ENCODE measurements at places on chromosomes 1 and 21. TPM values are rescaled to one million over a fixed set of nuclear protein-coding genes. Genes with fewer than 3 reads are reported as not detected.

DNA sequence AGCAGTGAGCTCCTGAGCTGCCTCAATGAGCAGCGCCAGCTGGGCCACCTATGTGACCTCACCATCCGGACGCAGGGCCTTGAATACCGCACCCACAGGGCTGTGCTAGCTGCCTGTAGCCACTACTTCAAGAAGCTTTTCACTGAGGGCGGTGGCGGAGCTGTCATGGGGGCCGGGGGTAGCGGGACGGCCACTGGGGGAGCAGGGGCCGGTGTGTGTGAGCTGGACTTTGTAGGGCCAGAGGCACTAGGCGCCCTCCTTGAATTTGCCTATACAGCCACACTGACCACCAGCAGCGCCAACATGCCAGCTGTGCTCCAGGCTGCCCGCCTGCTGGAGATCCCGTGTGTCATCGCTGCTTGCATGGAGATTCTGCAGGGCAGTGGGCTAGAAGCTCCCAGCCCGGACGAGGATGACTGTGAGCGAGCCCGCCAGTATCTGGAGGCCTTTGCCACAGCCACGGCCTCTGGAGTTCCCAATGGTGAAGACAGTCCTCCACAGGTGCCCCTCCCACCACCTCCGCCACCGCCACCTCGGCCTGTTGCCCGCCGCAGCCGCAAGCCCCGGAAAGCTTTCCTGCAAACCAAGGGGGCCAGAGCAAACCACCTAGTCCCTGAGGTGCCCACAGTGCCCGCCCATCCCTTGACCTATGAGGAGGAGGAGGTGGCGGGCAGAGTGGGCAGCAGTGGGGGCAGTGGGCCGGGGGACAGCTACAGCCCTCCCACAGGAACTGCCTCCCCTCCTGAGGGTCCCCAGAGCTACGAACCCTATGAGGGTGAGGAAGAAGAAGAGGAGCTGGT lies 12.3 kb downstream of the ZBTB7B start:
- H3K4me1 ChIP-seq, result peaks cover 77% of the 10 kb centered on the region
- no peak overlapping the region for H3K4me3 ChIP-seq
- no peaks in the 10 kb centered on the region for H3K27me3 ChIP-seq
- H3K27ac ChIP-seq, result no peak overlapping the region
- no peak for DNase-seq
- peaks cover 50% of the 10 kb centered on the region for H3K36me3 ChIP-seq

GRCh38 chr1:8915446-8915845 lies 30.2 kb upstream of the CA6 start:
- no peaks in the 10 kb centered on the region for H3K27me3 ChIP-seq
- H3K27ac ChIP-seq, result no peak overlapping the region
- H3K4me1 ChIP-seq, result peaks cover 4% of the 10 kb centered on the region

- no peaks in the 10 kb centered on the region for H3K27me3 ChIP-seq
- H3K4me1 ChIP-seq, result no peaks in the 10 kb centered on the region
- peak; percentile 4 for DNase-seq
- no peak overlapping the region for H3K4me3 ChIP-seq
- no peak overlapping the region for H3K27ac ChIP-seq
These were observed 69.2 kb downstream of the RUNX3 start for GRCh38 chr1:24860841-24861240.

DNA sequence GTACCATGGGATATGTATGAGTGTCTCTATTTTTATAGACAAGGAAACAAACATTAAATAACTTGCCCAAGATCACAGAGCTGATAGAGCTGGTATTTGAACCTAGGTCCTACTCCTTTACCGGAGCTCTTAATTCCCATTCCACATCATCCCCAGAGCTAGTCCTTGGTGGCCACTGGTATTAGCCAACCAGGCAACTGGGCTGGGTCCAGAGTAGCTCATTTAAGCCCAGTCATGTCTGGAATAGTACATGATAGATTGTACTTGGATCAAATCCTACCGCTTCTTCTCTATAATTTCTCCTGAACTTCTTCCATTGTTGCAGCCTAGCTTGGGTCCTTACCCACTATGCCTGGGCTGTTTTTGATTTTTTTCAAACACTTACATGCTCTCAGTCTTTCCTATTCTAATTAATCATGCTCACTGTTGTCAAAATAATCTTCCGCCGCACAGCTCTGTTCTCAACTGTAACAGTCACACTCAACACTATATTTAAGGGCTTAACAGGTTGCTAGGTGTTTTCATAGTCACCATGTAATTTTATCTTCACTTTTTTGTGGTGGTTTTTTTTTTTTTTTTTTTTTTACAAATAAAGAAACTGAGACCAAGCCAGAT lies 80.2 kb downstream of the COLGALT2 start:
- H3K27ac ChIP-seq, result no peak overlapping the region
- no peak overlapping the region for H3K4me3 ChIP-seq

- H3K4me3 ChIP-seq, result no peak overlapping the region
- no peaks in the 10 kb centered on the region for H3K27me3 ChIP-seq
- peaks cover 8% of the 10 kb centered on the region for H3K36me3 ChIP-seq
These were observed 11.2 kb downstream of the DCST2 start for GRCh38 chr1:155022136-155022926.

DNA sequence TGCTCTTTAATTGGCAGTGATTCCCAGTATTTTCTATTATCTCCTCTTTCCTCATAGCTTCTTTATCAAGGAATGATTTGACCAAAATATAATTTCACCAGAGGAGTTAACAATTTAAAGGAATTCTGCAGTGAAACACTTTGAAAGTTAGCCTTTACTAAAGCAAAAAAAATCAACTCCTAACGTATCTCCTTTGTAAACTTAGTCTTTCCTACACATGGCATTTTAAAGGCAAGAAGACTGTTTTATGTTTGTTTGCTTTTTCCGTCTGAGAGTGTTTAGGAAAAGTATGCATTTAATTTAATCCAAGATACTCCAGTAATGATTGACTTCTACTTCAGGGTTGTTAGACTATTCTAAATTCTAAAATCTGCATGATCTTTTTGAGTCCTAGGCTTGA lies 15.9 kb downstream of the ATP6V1G3 start:
- no peaks in the 10 kb centered on the region for H3K27me3 ChIP-seq
- peak overlapping the region; percentile 90 for H3K27ac ChIP-seq
- no peaks in the 10 kb centered on the region for H3K36me3 ChIP-seq
- H3K4me3 ChIP-seq, result peak overlapping the region; percentile 73
- DNase-seq, result no peak

- no peak overlapping the region for H3K4me3 ChIP-seq
- DNase-seq, result no peak
- H3K27me3 ChIP-seq, result no peaks in the 10 kb centered on the region
- H3K27ac ChIP-seq, result no peak overlapping the region
- H3K4me1 ChIP-seq, result peaks cover 5% of the 10 kb centered on the region
These were observed 7.9 kb upstream of the CDC73 start for GRCh38 chr1:193113992-193114332.

- H3K4me3 ChIP-seq, result no peak overlapping the region
- H3K27me3 ChIP-seq, result no peaks in the 10 kb centered on the region
- no peaks in the 10 kb centered on the region for H3K4me1 ChIP-seq
- no peak for DNase-seq
- no peak overlapping the region for H3K27ac ChIP-seq
These were observed 19.2 kb upstream of the MAGOH start for GRCh38 chr1:53257454-53258081.

- H3K4me1 ChIP-seq, result no peaks in the 10 kb centered on the region
- no peaks in the 10 kb centered on the region for H3K36me3 ChIP-seq
- no peaks in the 10 kb centered on the region for H3K27me3 ChIP-seq
- no peak overlapping the region for H3K4me3 ChIP-seq
- no peak overlapping the region for H3K27ac ChIP-seq
These were observed 115.1 kb downstream of the PROX1 start for GRCh38 chr1:214102907-214103306.

- H3K27me3 ChIP-seq, result no peaks in the 10 kb centered on the region
- DNase-seq, result no peak
- H3K4me3 ChIP-seq, result peak overlapping the region; percentile 3
- H3K27ac ChIP-seq, result peak overlapping the region; percentile 15
- H3K36me3 ChIP-seq, result peaks cover 6% of the 10 kb centered on the region
These were observed 152.3 kb downstream of the SNX7 start for GRCh38 chr1:98813738-98814309.

GRCh38 chr21:26846036-26846931 lies 1.1 kb upstream of the ADAMTS1 start:
- H3K4me3 ChIP-seq, result peak overlapping the region; percentile 58
- H3K27me3 ChIP-seq, result peaks cover 54% of the 10 kb centered on the region
- DNase-seq, result peak; percentile 20
- no peak overlapping the region for H3K27ac ChIP-seq
- peaks cover 27% of the 10 kb centered on the region for H3K4me1 ChIP-seq
- no peaks in the 10 kb centered on the region for H3K36me3 ChIP-seq

GRCh38 chr1:93447481-93448291 lies at the start of gene FNBP1L:
Gene FNBP1L (plus strand): TSS chr1:93448118. CDS start chr1:93448282, 164 bp downstream.
- H3K4me1 ChIP-seq, result peaks cover 14% of the 10 kb centered on the region
- no peak within 1 kb of the TSS for H3K27ac ChIP-seq
- peaks cover 45% of the 10 kb centered on the region for H3K27me3 ChIP-seq
- DNase-seq, result peak; percentile 67

DNA sequence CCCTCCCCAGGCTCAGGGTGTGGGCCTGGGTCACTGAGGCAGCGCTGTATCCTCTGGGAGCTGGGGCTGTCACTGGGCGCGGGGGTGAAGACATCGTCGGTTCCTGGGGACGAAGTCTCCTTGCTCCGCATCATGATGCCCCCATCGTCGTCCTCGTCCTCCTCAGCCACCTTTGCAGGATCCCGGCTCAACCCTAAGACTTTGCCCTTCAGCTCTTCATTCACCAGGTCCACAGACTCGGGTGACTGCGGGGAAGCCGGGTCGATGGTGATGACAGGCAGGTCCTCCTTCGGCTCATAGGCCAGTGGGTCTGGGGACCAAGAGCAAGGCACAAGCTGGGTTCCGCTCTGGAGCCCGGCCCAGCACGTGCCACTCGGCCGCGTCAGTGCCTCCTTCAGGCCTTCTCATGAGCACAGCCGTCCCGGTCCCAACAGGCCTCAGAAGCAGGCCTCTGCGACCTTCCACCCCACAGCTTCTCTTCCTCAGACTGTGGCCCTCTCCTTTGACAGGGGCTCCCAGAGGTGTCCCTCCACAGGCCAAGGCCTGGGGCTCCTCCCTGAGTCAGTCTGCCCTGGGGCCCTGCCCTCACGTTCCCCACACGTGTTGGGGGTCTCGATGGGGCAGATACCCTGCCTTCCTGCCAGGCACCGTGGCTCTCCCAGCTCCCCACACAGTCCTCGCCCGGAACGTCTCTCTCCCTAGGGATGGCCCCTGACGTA lies 54.4 kb downstream of the SLC9A1 start:
- peaks cover 8% of the 10 kb centered on the region for H3K36me3 ChIP-seq
- no peaks in the 10 kb centered on the region for H3K27me3 ChIP-seq
- no peak for DNase-seq
- no peak overlapping the region for H3K27ac ChIP-seq
- peaks cover 10% of the 10 kb centered on the region for H3K4me1 ChIP-seq
- no peak overlapping the region for H3K4me3 ChIP-seq

- DNase-seq, result no peak
- H3K27ac ChIP-seq, result no peak overlapping the region
- peaks cover 4% of the 10 kb centered on the region for H3K36me3 ChIP-seq
- peaks cover 40% of the 10 kb centered on the region for H3K4me1 ChIP-seq
- H3K27me3 ChIP-seq, result no peaks in the 10 kb centered on the region
These were observed 52.0 kb downstream of the TOMM20 start for GRCh38 chr1:235076504-235077162.

GRCh38 chr1:87329051-87329525 lies 408 bp downstream of the LMO4 start:
- peak overlapping the region; percentile 85 for H3K27ac ChIP-seq
- peaks cover 39% of the 10 kb centered on the region for H3K4me1 ChIP-seq
- DNase-seq, result peak; percentile 65
- H3K4me3 ChIP-seq, result peak overlapping the region; percentile 89
- H3K27me3 ChIP-seq, result peaks cover 8% of the 10 kb centered on the region
- H3K36me3 ChIP-seq, result peaks cover 12% of the 10 kb centered on the region

GRCh38 chr1:20187103-20187812 lies 940 bp upstream of the PLA2G2C start:
- H3K36me3 ChIP-seq, result no peaks in the 10 kb centered on the region
- peak overlapping the region; percentile 74 for H3K27ac ChIP-seq
- peaks cover 41% of the 10 kb centered on the region for H3K4me1 ChIP-seq
- H3K27me3 ChIP-seq, result peaks cover 23% of the 10 kb centered on the region
- peak overlapping the region; percentile 41 for H3K4me3 ChIP-seq

DNA sequence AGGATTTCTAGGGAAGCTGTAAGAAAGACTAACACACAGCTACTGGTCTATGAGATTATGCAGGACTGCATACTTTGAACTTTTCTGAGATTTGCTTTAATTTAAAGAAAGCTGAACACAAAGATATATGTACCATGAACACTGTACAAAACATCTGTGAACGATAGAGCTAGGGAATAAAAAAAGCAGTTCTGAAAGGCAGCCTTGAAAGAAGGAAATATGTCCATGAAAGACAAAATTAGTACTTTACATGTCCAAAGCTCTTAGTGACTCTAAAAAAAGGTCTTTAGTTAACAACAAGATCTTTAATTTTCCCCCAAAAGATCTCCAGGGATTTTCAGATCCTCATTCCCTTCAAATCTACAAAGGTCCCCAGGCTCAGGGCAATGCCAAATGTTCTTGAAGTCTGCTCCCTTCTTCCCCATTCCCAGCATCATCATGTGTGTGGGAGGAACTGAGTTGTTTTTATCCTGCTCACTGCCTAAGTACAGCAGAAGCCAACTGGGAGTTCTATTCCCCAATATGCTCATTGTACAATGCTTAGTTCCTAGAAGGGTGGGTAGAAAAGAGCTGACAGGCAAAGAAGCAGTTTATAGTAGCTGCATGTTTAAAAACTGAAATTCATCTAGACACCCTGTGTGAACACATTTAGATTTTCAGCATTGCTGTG lies 60.1 kb upstream of the PTCH2 start:
- no peak for DNase-seq
- no peaks in the 10 kb centered on the region for H3K27me3 ChIP-seq
- no peaks in the 10 kb centered on the region for H3K4me1 ChIP-seq
- peaks cover 2% of the 10 kb centered on the region for H3K36me3 ChIP-seq

GRCh38 chr1:107787299-107787698 lies 177.7 kb downstream of the VAV3 start:
- peak; percentile 49 for DNase-seq
- H3K36me3 ChIP-seq, result no peaks in the 10 kb centered on the region
- no peak overlapping the region for H3K27ac ChIP-seq
- no peak overlapping the region for H3K4me3 ChIP-seq
- peaks cover 45% of the 10 kb centered on the region for H3K4me1 ChIP-seq

- no peak overlapping the region for H3K27ac ChIP-seq
- H3K36me3 ChIP-seq, result peaks cover 34% of the 10 kb centered on the region
- H3K27me3 ChIP-seq, result no peaks in the 10 kb centered on the region
These were observed 61.0 kb downstream of the MIER1 start for GRCh38 chr1:66985835-66986234.

DNA sequence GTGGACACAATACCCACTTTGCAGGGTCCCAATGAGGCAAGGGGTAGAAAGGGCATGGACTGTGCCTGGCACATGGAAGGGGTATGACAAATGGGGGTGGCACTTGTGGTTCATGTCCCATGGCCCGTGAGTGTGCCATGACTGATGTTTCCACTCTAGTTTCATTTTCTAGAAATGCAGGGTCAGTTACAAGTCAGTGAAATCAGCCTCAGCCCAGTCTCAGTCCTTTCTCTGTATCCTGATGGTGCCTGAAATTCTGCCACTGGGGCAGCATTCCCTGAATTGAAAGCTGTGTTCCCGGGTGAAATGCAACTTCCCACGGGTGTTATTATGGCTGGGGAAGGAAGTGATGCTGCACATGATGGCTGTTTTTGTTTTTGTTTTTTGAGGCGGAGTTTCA lies 110.8 kb upstream of the ZBTB40 start:
- H3K4me3 ChIP-seq, result no peak overlapping the region
- H3K36me3 ChIP-seq, result no peaks in the 10 kb centered on the region
- no peaks in the 10 kb centered on the region for H3K4me1 ChIP-seq
- DNase-seq, result no peak
- H3K27ac ChIP-seq, result no peak overlapping the region

Gene SLC35D1
- 11.1 TPM for total RNA-seq

Gene KRTAP21-2
- total RNA-seq, result not detected
